ENCODE measurements at places on chromosomes 4 and X. TPM values are rescaled to one million over a fixed set of nuclear protein-coding genes. Genes with fewer than 3 reads are reported as not detected.

GRCh38 chr4:68348577-68348976, 1.3 kb downstream of the YTHDC1 start:
- no peak for DNase-seq

GRCh38 chr4:53633608-53634007, 42.3 kb upstream of the LNX1 start:
- no peak for DNase-seq

GRCh38 chrX:129650183-129650689, 4.5 kb downstream of the APLN start:
- DNase-seq, result no peak

DNA sequence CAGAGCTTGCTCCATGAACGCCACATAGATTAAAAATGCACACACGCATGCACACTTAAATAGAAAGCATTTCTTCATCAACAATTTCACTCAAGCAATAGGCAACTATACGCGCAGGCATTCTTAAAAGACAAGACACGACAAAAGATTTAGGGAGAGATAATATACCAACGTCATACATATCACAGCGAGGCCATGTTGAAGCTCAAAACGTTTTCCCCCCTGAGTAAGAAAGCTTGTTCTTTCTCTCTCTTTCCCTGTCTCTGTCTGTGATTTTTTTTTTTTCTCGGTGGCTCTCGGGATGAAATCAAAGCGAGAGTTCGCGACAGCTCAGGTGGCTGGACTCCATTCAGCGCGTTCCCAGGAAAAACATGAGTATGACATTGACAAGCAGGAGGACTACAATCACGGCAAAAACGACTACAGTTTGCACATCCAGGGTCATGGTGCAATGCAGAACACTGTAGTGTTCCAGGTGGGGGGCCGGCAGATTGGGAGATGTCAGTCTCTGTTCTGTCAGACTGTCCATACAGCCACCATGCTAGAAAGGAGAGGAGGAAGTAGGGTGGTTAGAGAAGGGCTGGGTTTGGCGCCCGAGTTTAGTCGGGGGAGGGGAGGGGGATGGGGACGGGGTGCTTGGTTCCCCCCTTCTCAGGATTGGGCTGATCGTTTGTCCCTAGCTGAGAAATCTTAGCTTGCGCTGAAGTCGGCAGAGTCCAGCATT, 30.7 kb downstream of the ARHGEF9 start:
- no peak for DNase-seq

- DNase-seq, result no peak
These were observed 1.1 kb downstream of the GCNA start for GRCh38 chrX:71579136-71579989.

GRCh38 chr4:172898715-172899114, 269.9 kb upstream of the GALNT7 start:
- no peak for DNase-seq

DNA sequence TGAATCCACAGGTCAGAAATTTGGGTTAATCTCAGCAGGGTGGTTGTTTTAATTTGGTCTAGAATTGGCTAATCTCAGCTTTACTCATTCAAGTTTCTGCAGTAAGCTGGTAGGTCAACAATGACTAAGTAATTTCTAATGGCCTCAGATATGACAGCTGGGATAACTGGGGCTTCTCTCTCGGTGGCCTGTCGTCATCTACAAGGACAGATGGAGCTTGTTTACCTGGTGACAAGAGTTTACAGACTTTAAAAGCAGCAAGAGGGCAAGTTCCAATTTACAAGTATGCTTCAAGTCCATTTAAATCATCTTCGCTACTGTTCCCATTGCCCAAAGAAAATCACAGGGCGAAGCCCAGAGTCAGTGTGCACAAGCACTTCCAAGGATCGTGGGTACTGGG, 453.9 kb downstream of the PDHA2 start:
- no peak for DNase-seq

GRCh38 chr4:158255727-158256324, 45.5 kb downstream of the TMEM144 start:
- DNase-seq, result no peak

- no peak for DNase-seq
These were observed 34.1 kb upstream of the ZNF81 start for GRCh38 chrX:47802589-47802988.

- no peak for DNase-seq
These were observed 18.8 kb upstream of the TBC1D8B start for GRCh38 chrX:106783716-106784115.

GRCh38 chr4:2416564-2417225, 1.8 kb downstream of the ZFYVE28 start:
- DNase-seq, result no peak

DNA sequence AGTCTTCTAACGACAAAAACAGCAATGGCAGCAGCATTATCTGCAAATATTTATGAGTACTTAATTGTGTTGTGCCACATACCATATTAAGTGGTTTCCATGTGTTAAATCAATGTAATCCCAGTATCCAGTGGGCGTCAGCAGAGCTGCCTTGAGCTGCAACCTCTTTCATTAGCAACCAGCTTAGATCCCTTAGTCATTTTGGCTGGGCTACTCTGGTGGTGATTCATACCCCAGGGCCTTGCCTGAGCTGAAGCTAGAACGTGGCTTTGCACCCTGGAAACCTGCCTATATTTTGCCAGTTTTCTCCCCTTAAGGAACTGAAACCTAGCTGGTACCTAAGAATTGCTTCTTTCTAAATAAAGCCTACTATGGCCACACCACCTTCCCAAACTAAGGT, 474.3 kb upstream of the FTHL17 start:
- DNase-seq, result no peak

DNA sequence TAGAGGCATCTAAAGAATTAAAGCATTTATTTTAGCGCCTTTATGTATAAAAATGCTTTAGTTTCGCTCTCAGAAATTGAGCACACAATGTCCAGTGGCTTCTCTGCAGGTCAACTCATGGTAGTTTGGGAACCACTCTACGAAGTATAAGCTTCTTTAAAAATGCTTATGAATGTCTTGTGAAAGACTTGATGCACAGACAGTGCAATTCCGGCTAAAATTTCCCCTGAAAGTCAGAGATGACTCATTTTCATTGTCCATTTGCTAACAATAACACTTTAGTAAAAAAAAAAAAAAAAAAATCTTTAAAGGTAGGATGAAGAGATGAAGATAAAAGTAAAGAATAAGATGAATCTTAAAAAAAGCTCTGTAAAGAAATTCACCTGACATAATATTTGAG, 117.2 kb downstream of the PDHA2 start:
- DNase-seq, result no peak

GRCh38 chr4:109589119-109589518, 29.1 kb downstream of the MCUB start:
- no peak for DNase-seq

GRCh38 chr4:33649015-33649414, 2595.3 kb downstream of the ARAP2 start:
- no peak for DNase-seq

DNA sequence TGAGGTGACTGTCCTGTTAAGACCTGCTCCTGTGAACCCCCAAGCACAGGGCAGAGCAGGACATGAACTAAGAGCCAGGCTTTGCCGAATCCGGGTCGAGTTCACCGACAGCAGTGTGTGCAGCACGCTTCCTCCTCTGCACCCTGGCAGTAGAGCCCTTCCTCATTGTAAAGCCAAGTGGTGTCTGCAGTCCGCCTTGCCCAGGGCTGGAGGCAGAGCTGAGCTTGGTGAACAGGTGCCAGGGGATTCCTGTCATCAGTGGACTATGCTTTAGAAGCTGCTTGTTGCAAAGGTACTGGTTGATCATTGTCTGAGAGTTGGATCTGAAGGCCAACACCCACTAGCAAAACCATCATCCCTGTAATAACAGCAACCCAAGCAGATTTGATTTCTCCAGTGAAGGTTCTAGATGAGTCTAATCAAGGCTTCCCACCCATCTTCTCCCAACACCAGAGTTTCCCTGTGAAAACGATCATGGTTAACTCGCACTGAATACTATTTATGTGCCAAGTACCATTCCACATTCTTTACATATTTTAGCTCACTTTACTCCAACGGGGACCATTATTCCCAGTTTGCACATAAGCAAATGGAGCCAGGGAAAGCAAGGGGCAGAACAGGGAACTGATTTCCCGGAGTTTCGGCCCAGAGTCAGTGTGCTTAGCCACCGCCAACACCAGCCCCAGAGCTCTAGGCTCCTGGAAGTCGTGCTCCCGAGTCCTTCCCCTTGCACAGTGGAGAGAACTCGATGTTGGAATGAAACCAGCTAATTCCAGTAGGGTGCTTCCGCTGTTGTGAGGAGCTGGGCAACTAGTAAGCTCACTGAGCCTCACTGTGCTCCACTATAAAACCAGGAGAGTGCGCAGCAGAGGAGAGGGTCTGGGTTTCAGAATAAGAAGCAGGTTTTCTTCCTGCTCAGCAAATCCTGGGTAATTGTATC, 1.4 kb upstream of the SLC34A2 start:
- DNase-seq, result no peak

DNA sequence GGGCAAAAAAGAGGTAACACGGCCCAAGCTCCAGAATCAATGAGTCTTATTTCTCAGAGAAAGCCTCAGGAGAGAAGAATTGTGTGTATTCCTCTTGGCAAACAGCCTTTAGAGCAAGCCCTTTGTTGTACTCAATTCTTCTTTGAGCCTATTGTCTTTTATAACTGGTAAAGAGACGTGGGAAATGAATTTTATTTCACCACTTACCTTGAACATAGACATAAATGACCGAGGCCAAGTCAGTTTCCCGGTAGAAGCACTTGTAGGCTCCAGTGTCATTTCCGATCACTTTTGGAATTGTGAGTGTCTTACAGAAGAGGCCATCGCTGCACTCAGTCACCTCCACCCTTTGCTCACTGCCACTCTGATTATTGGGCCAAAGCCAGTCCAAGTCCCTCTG, 7.0 kb downstream of the KDR start:
- no peak for DNase-seq

DNA sequence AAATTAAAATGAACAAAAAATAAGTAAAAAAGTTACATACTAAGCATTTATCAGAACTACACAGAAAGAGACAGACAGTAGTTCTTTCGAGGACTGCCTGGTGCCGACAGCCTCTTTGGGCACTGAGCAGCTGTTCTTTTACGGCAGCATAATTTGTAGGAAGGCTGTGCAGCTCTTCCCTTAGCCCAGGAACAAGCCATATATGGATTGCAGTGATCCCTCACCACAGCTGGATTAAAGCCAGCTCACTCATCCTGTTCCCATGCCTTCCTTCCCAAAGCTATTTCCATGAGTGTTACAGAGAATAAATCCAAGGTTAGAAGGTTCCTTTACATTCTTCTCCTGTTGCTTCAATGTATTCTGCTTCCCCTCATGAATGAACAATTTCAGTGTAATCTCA, 71.7 kb downstream of the DDX60L start:
- DNase-seq, result peak; percentile 70

DNA sequence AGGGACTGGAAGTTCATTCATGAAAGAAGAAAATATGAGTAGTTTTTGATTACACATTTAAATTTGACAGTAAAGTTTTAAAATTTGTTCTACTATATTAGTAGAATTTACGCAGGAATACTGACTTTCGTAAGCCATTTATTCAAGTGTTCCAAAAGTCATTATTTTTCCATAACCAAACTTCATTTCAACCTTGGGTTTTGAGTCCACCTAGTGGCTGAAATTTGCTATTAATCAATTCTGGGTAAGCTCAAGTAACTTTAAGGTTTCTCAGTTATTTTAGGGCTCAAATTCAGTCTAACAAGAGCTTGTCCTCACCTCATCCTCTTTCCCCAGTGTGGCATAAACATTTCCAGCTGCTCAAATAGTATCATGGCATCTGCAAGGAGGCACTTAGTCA, 175.4 kb downstream of the SH3BGRL start:
- no peak for DNase-seq

GRCh38 chr4:122045533-122045932, 93.7 kb upstream of the TRPC3 start:
- DNase-seq, result no peak

DNA sequence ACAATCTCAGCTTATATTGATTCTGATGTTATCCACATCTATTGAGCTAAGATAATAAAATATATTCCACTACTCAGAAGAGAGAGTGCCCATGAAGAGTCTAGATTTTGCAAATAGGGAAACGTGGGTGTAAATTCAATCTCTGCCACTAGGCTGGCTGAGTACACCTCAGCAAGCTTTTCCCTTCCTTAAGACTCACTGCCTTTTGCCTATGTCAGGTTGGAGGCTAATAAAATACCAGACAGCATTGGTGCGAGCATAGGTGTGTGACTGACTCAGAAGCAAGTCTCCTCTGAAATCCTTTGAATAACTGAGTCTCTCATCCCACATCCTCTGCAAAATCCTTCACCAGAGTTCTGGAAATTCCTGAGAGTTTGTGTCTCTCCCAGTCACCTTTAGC, 405.4 kb upstream of the CPEB2 start:
- no peak for DNase-seq

DNA sequence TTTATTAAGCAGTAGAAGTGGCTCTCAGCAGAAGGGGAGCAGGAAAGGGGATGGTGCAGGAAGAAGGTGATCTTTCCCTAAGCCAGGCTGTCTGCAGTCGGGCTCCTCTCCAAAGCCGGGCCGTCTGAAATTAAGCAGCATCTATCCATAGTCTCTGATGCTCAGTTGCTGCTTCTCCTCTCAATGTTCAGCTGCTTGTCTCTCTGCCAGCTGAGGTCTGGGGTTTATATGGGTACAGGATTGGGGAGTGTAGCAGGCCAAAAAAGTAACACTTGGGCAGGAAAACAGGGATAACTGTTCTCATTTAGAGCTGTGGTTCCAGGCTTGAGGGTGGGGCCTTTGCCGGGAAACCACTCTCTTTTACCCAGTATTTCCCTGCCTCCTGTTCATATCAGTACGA, 39.2 kb upstream of the CCKAR start:
- DNase-seq, result no peak

GRCh38 chr4:113483131-113483530, 278.4 kb downstream of the CAMK2D start:
- DNase-seq, result no peak

GRCh38 chr4:31104577-31104976, 384.4 kb downstream of the PCDH7 start:
- DNase-seq, result no peak

GRCh38 chr4:45971108-45971507, 152.7 kb downstream of the GABRG1 start:
- DNase-seq, result no peak

The BTK gene
- total RNA-seq, result 0.32 TPM

The ZNF732 gene
- total RNA-seq, result not detected

The SLITRK2 gene
- 1.1 TPM for total RNA-seq

The DGAT2L6 gene
- not detected for total RNA-seq

The FGF5 gene
- 0.83 TPM for total RNA-seq

The MAGEB2 gene
- not detected for total RNA-seq

The TMPRSS11E gene
- total RNA-seq, result not detected

The DRP2 gene
- total RNA-seq, result not detected

The CFAP47 gene
- total RNA-seq, result not detected
